ENCODE measurements at places on chromosomes 11 and 22.

DNA sequence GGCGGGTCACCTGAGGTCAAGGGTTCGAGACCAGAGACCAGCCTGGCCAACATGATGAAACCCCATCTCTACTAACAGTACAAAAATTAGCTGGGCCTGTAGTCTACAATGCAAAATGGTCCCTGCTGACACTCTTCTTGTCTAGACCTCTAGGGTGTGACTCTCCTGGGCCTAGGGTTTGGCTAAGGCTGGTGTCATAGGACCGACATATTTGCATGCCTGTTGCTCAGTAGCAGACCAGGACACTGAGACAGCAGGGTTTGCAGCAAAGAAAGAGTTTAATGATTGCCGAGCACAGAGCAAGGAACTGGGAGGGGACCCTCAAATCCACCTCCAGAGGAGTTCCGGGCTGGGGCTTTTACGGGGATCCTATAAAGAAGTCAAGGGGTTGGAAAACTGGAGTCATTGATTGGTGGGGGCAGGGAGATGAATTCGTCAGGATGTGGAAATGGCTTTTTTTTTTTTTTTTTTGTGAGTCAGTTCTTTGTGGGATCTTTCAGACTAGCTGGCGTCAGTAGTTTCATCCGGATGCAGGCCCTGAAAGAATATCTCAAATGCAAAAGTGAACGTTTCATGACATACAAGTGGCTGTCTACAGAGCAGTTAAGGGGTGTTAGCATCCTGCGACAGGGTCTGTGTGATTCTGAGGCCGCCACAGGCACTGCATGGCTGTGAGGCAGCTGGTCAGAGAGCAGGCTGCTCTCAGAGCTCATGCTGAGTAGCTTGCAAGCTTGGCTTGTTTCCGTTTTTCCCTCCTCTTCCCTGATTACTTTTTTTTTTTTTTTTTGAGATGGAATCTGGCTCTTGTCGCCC lies 27.2 kb upstream of the A4GALT start:
- no peak for DNase-seq

- no peak for DNase-seq
Observed at GRCh38 chr22:27937453-27937852, 18.4 kb upstream of the PITPNB start.

DNA sequence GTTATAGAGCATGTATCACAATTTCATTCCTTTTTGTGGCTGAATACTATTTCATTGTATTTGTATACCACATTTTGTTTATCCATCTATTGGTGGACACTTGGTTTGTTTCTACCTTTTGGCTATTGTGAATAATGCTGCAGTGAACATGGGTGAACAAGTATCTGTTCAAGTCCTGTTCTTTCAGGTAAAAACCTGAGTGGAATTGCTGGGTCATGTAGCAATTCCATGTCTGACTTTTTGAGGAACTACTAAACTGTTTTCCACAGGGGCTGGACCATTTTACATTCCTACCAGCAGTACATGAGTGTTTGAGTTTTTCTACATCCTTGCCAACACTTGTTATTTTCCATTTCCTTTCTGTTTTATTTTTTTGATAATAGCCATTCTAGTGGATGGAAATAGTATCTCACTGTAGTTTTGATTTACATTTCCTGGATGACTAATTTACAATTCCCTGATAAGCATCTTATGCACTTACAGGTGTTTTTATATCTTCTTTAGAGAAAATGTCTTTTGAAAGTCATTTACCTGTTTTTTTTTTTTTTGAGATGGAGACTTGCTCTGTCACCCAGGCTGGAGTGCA lies 12.2 kb downstream of the CABIN1 start:
- DNase-seq = no peak

DNA sequence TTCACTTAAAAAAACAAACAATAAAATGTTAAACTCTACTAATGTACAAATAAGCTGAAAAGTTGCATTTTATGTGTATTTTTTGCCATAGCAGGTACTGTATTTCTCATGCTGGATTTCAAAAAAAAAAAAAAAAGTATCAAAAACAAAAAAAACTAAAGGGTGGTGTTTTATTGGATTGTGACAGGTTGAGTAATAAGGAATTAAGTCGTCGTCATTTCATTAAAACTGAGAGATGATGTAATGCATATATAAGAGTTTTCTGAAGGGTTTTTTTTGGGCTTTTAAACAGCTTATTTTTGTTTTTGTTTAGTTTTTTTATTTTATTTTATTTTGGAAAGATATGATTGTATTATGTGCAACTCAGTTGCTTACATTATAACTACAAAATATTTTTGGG lies 10.9 kb upstream of the ADSL start:
- DNase-seq = no peak

GRCh38 chr22:17258015-17258787 lies 39.0 kb upstream of the ADA2 start:
- peak; percentile 12 for DNase-seq

- DNase-seq = no peak
Observed at GRCh38 chr22:29434288-29434687, 4.1 kb upstream of the RFPL1 start.

- no peak for DNase-seq
Observed at GRCh38 chr11:16896729-16897469, 117.3 kb downstream of the PLEKHA7 start.

DNA sequence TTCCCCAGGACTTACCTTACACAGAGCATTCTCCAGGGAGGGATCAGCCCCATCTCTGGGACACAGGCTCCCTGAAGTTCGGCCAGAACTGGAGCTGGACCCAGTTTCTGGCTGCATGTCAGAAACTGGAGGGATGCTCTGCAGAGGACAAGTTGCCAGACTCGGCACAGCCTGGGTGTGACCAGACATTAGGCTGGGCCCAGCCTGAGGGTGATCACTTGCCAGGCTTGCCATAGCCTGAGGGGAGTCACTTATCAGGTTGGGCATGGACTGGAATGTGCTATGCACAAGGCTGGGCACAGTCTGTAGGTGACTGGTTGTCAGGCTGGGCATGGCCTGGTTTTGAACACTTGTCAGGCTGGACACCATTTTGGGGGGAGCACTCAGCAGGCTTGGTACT lies 30.7 kb upstream of the STK33 start:
- DNase-seq = no peak

DNA sequence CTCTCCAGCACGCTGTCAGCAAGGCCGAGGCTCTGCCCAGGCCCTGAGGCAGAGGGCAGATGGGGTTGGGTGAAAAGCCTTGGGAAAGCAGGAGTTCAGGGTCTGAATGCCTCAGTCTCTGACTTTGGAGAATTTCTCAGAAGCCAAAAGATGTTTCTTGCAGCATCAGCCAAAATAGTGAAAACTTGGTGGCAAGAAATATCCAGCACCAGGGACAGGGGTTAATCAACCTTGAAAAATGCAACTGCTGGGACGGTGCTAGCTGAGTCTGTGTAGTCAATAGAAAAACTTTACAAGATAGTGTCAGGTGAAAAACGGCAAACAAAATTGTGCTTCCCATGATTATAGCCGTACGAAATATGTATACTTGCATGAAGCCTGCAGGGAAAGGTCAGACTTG lies 1.4 kb upstream of the ABCC8 start:
- no peak for DNase-seq

GRCh38 chr11:133834682-133835592 lies 10.4 kb downstream of the SPATA19 start:
- no peak for DNase-seq

GRCh38 chr11:123751781-123752180 lies 2.5 kb downstream of the OR6X1 start:
- no peak for DNase-seq

GRCh38 chr11:128239306-128239705 lies 348.1 kb downstream of the ETS1 start:
- no peak for DNase-seq

GRCh38 chr11:133508468-133508867 lies 23.8 kb downstream of the OPCML start:
- no peak for DNase-seq

GRCh38 chr11:9060700-9061111 lies 30.7 kb downstream of the SCUBE2 start:
- no peak for DNase-seq

- DNase-seq = no peak
Observed at GRCh38 chr11:14445542-14446530, 53.8 kb downstream of the COPB1 start.

- DNase-seq = no peak
Observed at GRCh38 chr11:117345039-117345438, 17.4 kb downstream of the CEP164 start.

DNA sequence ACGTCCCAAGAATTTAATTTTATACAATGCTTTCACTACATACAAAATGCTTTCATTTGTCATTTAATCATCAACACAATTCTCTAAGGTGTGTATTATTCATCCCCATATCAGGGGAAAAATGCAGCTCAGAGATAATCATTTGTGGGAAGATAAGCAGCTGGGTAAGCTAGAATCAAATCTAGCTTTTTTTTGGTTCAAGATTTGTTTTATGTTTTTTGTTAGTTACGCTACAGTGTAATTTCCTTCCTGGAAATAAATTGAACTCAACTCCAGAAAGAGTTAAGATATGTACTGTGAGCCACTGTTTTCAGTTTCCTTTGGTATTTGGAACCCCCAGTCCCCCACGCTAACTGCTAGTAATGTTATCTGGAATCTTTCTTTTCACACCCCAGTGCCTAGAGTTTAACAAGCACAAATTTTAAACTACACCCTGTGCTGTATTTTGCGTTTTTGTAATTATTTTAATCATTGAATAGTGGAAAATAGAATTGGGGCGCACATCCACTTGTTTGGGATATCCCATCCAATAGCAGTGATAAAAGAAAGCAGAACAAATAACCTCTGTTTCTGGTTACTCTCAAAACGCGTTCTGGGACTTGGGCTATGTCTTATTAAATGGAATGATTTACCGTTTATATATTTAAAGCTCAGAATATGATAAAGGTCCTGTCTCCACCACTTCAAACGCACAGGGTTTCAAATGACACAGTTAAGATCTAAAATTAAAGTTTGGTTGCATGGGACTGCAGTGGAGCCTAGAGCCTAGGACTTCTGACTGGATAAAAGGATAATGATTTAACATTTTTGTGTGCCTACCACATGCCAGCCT lies 2.1 kb upstream of the HSPA8 start:
- DNase-seq = no peak

DNA sequence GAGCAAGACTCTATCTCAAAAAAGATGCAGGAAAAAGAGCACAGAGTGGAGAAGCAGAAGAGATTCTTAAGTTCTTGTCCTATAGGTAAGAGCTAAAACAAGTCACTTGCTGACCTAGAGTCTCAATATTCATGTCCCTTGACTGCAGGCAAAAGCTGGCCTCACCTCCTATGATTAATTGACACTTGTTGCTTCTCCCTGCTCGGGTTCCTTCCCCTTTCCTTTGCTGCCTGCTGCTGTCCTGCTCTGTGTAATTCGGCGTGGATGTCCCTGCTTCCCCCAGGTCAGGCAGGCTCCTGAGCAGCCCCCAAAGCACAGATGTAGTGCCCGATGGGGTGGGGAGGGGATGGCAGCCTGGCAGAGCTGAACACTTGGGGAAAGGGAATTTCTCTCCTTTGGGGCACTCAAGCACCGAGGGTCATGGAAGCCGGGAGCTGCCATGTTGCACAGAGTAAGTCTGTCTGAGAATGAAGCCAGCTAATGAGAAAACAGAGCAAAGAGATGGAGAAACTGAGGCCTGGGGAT lies 60.8 kb upstream of the NUP50 start:
- no peak for DNase-seq

GRCh38 chr22:36052505-36052941 lies 23.9 kb upstream of the RBFOX2 start:
- no peak for DNase-seq

GRCh38 chr11:62394825-62395538 lies 23.9 kb upstream of the SCGB1A1 start:
- peak; percentile 73 for DNase-seq

DNA sequence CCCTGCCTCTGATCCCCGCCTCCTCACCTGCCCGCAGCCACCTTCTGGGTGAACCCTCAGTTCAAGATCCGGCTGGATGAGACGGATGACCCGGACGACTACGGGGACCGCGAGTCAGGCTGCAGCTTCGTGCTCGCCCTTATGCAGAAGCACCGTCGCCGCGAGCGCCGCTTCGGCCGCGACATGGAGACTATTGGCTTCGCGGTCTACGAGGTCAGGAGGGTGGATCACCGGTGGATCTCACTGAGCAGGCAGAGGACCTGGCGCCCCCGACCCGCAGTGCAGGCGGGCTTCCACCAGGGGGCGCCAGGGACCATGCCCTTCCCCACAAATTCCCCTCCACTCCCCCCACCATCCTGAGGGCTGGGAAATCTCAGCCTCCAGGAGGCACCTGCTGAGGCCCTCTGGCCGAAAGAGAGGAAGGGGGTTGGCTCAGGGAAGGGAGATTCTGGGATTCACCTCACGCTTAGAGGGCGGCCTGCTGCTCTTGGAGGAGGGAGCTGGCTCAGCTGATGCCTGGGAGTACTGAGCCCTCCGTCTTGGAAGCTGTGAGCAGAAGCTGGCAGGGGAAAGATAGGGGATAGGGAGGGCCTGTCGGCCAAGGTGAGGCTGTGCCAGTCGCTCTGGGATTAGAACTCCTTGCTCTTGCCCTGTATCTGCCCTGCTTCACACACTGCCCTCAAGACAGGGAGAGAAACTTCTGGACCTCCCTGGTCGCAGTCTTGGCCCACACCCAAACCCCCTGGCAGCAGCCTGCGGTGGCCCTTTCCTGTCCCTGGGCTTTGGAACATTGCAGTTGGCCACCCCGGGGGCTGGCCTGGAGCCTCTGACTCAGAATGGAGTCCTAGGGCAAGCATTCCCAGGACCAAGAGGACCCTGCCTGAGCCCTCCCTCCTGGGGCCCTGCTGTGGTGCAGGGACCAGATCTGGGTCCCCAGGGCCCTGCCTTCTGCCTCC lies 23.2 kb downstream of the CAPN1 start:
- DNase-seq = peak; percentile 27

- DNase-seq = no peak
Observed at GRCh38 chr22:49208768-49209252, 618.9 kb downstream of the BRD1 start.

DNA sequence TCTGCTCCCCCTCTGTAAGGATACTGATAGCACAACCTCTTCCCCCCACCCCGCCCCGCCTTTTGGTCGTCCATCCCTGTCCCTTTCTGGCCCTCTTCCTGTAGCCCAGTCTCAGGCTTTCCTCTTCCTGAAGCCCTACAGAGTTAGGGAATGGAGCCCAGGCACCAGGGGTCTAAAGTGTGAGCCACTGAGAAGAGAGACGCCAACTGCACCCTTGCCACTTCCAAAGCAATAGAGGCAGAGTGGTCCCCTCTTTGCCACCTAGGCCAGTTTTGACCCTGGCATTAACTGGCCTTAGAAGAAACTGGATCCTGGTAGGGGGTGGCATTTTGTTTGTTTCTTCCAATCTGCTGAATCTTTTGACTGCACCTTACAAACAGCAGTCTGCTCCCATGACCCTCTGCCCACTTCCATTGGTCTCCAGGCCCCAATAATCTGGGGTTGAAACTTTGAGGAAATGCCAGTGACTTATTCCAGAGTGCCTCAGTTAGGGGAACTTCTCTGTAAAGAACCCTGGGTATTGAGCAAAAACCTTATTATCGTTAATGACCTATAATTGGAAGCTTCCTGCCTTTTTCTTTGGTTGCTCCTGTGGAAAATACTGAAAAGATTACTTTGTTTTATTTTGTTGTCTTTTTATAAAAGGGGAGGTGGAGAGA lies 9.7 kb upstream of the GRK2 start:
- no peak for DNase-seq

DNA sequence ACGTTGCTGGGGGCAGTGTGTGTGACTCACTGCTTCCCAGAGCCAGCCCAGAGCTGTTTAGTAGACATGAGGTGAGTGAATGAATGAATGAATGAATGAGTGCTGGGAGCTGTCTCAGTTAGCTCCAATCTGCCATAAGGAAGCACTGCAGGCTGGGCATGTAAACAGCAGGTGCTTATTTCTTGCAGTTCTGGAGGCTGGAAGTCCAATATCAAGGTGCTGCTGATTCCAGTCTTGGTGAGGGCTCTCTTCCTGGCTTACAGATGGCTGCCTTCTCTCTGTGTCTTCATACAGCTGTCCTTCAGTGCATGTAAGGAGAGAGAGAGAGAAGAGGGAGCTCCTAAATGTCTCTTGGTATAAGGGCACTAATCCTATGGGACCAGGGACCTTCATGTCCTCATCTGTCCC lies 4.1 kb downstream of the C11orf21 start:
- DNase-seq = no peak
